8988T (cell line): ENCODE measurements at places on chromosomes 11 and 22.

- no peak for DNase-seq
Measured at GRCh38 chr22:29396126-29396525, 7.8 kb upstream of the AP1B1 start.

GRCh38 chr22:11598492-11599440 is 3929.2 kb upstream of the OR11H1 start:
- DNase-seq: no peak

- DNase-seq: no peak
Measured at GRCh38 chr22:50396751-50397370, 53.7 kb downstream of the PPP6R2 start.

DNA sequence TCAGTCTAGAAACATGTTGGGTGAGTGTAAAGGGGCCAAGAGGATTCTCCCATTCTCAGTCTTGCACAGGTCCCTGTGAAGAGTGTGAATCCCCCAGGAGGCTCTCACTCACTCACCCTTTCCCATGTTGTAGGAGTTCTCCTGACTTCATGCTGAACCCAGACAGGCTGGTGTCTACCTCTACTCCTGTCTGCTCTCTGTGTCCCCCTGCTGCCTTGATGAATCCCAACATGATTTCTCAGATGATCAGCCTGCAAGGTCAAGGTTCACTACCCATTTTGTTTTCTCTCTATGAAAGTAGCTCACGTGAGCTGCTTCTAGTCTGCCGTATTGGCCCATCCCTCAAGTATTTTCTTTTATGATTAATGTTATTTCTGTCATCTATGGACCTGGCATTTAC is 500.6 kb downstream of the ETS1 start:
- no peak for DNase-seq

- DNase-seq: no peak
Measured at GRCh38 chr11:64720640-64721358, 2.2 kb downstream of the NRXN2 start.

DNA sequence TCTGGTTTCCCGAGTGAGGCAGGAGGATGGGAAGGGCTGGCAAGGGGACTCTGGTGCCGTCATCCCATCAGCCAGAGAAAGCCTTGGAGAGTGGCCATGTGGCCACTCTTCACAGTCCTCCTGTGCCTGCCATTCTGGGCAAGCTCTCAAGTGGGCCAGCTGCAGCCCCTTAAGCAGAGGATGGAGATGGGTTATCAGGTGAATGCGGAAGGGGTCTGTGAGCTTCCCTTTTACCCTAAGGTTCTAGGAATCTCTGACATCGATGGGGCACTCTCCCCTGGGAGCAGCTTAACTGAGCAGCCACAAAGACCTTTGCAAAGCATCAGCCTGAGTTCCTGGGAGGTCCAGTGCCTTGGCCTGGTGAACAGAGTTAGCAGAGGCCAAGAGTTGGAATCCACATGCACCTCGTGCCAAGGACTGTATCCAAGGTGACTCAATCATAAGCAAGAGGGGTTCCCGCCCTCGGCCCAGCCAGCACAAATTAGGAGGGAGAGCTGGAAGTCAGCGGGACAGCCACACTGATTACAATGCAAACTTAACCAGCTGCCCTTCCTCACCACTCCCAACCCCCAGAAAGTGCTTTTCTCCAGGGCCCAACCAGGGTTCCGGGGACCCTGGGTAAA is 193.6 kb downstream of the BUD13 start:
- no peak for DNase-seq

- DNase-seq: no peak
Measured at GRCh38 chr22:27585141-27585540, 216.4 kb downstream of the MN1 start.

DNA sequence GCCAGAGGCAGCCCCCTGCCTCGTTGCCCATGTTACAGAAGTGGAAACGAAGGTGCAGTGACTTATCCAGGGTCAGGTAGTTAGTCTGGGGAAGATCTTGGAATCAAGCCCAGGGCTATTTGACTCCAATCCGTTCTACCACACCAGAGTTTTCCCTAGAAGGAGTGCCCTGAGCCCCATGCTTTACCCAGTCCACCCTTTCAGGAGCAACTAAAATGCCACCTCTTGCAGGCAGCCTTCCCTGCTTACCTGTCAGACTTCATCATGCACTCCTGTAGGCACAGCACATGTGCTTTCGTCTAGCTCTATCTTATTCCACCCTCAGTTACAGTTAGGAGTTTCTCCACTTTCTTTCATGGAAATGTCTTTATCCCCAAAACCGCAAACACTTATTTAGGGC is 80.2 kb downstream of the CHST1 start:
- DNase-seq: no peak

DNA sequence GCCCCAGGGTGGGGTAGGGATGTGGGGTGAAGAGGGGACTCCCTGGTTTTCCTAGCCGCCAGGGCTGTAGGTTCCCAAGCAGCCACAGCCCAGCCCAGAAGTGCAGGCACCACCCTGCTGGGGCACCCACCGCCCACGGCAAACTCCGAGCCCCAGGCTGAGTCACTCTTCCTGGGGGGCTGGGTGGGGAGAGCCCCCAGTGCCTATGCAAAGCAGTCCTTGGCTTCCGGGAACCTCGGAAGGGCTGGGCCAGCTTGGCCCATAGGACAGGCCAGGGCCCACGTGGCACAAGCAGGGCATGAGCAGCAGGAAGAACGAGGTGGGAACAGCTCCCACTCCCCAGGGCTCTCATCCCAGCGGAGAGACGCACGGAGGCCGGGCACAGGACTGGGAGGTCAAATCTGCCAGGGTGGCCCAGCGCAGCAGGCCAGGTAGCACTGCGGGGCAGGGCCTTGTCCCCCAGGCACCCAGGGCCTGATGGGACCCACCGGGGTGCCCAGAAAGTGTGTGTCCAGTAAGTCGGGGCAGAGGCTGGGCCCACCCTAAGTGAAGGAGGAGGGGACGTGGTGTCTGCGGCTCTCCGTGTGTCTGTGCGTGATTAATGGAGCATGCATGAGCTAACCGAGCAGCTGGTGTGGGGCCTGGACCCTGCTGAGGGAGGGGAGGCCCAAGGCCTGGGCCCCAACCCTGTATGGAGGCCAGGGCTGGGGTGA is 4.6 kb upstream of the IL17REL start:
- no peak for DNase-seq

GRCh38 chr11:73308961-73309919 is 1.2 kb downstream of the ARHGEF17 start:
- peak; percentile 87 for DNase-seq

GRCh38 chr11:24386546-24387397 is 110.1 kb upstream of the LUZP2 start:
- DNase-seq: no peak

DNA sequence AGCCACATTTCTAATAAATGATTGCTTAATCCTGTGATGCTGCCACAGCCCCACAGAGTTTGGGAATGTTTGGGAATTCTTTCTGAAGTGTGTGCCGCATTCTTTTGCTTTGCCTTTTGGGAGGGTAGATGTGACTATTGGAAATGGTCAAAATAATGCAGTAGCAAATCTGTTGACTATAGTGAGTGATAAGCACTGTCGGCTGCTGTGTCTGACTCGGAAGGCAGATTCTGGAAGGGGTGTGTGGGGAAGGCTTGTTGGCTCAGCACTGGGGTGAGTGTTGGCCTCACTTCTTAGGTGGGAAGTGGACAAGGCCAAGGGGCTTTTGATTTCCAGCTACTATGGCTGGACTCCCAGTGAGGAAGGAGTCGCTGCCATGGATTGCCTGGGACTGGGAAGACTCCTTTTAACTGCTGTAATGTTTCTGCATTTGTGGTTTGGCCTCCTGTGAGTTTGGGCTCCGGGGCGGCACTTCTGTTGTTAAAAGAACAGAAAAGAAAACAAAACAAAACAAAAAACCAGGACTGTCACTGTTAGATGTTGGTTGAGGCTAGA is 20.1 kb downstream of the ZBTB16 start:
- DNase-seq: no peak

- no peak for DNase-seq
Measured at GRCh38 chr11:2777871-2778629, 78.3 kb upstream of the KCNQ1OT1 start.

GRCh38 chr11:107770551-107770951 is 58.7 kb upstream of the SLN start:
- DNase-seq: no peak

DNA sequence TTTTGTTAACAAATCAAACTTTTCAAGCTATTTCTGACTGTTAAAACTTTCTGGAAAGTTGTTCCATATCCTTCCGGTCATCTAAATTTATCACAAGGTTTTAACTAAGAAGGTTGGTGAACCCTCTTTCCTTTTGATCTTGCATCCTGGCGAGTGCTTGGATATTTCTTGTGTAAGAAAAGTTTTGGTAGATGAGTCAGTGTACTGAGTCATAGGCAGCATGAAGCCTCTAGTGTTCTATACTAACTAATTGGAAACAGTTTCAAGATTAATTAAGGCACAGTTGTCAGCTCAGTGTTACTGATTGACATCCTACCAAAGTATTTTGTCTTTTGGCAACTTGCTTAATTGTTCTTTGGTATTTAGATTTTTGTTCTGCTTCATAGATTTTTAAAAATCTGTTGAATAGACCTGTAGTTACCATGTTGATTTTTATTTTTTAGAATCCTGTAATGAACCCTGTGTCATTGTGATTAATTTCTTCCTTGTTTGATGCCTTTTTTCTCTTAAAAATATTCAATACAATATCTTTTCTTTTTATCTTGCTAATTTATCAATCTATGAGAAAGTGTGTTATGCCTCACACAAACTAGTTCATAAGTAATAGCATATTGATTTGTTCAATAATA is 38.0 kb downstream of the METTL15 start:
- DNase-seq: no peak

- DNase-seq: no peak
Measured at GRCh38 chr11:9787260-9787659, 123.4 kb downstream of the SWAP70 start.

DNA sequence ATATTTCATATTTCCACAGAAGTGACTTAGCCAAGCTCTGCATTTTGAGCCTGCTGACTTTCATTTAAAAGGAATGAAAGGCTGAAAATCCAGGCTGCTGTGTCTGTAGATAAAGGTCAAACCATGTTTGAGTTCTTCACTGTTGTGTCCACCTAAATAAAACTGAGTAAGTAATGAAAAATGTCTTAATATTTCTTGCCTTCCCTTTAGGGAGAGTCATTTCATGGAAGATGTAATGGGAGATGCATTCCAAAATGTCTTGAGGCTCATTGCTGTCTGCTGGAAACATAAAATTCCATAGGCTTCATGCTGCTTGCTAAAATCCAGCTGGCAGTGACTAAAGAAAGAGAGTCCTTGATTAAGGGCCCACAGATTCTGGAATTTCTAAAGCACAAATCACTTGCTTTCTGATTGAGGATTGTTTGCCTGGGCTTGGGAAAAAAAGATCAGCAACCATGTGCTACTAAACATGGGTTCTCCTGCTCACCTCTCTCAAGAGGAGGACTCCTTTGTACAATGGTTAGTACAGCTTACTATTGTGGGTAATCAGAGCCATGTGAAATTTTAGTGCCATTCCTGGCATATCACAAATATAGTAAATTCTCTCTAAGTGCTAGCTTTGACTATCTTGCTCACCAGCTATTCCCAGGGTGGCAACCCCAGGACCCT is 56.9 kb downstream of the PANX1 start:
- DNase-seq: no peak

DNA sequence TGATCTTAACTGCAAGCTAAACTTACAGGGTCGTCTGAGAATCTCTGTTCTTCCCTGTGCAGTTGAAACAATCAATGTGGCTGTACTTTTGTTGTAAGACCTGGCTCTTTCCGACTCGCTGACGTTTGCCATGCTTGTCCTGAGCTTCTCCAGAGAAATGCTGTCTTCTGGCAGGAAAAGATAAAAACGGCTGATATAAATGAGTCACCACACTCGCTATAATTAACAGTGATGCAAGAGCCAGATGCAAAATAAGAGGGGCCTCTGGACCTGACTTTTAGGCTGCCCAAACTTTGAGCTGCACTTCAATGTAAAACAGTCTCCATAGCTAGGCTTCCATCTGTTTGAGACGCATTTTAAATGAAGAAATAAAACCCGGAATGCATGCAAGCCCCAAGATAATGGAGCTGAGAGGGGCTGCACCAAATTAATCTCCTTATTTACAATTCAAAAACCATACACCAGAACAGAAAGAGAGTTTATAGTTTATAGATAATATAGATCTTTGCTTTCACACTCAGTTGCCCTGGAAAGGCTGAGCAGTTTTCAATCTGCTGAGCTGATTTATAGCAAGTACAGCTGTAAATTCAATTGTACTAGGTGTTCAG is 48.5 kb downstream of the WT1 start:
- DNase-seq: no peak

- no peak for DNase-seq
Measured at GRCh38 chr11:116610190-116610589, 162.6 kb downstream of the BUD13 start.

GRCh38 chr11:31943056-31943780 is 132.1 kb upstream of the PAX6 start:
- no peak for DNase-seq

DNA sequence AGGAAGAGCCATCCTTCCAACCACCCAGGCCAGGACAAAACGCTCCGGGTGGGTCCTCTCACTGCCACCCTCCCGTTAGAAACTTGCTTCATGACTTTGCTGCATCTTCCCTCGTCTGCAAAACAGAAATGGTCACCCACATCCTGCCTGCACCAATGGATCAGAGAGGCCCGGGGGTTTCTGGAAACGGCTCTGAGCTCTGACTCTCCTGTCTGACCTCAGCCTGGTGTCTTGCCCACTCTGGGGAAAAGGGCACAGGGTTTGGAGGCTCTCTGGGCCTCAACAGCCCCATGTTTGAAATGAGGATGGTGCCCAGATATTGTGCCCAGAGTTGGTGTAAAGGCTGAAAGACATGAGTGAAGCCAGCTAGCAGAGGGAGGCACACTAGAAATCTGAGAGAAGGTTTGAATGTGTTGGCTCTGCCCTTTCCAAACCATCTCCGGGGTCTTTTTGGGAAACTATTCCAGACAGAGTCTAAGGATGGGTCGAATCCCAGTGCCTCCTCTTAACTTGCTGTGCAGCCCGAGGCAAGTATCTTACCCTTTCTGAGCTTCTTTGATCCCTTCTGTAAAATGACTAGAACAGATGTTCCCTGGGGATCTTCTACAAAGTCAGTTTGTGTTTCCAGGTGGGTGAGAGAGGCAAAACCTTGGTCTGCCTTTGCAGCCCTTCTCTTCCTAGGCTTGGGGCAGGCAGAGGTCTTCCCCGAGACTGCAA is 2.1 kb downstream of the CRYBB3 start:
- no peak for DNase-seq

DNA sequence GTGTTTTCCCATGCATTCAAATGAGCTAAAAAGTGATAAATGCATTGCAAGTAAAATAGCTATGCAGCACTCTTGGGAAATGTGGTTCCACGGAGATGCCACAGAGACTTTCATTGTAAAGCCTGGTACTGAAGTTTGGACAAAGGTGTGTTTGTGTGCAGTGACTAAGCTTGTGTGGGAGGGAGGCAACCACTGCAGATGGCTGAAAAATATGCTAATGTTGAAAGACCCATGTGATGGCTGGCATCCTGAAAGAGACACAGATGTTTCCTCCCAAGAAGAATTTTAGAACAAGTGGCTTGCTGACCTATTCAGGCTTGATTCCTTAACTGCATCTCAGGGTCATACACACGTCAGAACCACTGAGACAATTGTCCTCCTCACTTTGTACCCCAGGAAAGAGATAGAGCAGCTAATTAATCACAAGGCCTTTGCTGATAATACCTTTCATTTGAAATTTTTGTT is 73.8 kb downstream of the FAM76B start:
- no peak for DNase-seq

- no peak for DNase-seq
Measured at GRCh38 chr22:27557286-27558008, 244.1 kb downstream of the MN1 start.
